Activated CD4-positive, alpha-beta T cell treated with anti-CD3 and anti-CD28 coated beads, Interleukin-2, amount 10 ng/mL, durations not matched to agents 7 days and 5 days (primary cell): ENCODE measurements at places on chromosomes 12 and 14.

- DNase-seq: peak; percentile 37
These were observed 1.4 kb downstream of the NR4A1 start for GRCh38 chr12:52052468-52053186.

DNA sequence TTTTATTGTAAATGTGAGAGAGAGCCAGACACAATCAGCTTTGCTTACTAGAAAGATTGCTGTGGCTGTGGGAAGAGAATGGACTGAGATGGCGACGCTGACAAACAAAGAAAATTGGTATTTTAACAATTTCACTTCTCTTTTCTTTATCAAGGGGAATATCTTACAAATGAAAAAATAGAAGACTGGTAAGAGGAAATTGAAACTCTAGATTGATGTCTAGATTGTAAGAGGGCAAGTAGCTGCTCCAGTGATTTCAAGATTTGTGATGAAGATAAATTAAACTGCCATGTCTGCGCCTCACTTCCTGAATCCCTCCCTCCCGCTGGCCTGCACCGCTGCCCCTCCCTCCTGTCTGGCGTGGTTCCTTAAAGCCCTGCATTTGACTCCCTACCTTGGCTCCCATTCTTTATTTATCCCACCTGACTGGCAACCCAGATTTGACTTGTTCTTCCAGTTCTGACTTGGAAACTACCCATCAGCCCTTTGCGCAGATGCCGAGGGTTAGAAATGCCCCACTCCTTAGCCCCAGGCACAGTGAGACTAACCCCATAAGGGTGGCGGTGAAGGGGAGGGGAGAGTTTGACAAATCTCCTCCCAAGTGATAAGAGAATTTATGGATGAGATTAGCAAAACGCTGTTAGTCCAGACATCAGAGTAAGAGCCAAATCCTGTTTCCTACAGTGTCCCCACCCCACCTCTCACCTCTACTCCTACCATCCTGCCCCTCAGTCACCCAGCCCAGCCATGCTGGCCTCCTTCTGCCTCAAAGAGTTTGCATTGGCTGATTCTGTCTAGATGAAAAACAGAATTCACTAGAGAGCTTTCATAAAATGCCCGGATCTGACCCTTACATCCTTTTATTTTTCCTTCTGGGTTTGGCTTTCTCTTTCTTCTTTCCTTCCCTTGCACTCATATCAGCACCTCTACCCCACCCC lies 125.3 kb upstream of the ATF7IP start:
- DNase-seq: no peak

GRCh38 chr12:111578276-111578970 lies 20.7 kb downstream of the ATXN2 start:
- DNase-seq: no peak

DNA sequence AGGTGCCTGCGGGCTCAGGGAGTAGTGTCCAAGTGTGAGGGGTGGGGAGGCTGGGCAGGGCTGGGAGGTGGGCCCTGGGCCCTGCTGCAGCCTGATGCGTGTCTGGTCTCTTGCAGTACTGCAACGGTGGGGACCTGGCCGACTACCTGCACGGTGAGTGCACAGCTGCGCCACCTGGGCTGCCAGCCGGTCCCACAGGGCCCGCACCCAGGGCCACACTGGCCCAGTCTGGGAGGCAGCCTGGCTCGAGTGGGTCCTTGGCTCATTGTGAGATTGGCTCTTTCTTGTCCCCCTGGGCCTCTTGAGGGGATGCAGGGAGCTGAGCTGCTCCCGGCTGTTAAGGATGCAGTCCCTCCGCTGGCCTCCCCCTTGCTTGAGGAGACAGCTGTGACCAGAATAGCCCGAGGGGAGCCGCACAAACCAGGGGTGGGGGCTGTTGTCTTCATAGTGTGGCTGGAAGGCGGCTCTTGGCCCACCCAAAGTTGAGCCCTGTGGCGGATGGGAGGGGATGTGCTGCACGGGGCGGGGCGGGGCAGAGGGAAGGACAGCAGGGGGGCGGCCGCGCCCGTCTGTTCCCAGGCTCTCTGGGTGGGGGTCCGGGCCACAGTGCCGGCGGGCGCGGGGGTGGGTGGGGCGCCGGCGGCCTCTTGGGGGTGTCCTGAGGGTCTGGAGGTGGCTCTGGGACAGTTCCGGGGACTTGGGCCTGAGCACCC lies 13.1 kb downstream of the ULK1 start:
- DNase-seq: no peak

DNA sequence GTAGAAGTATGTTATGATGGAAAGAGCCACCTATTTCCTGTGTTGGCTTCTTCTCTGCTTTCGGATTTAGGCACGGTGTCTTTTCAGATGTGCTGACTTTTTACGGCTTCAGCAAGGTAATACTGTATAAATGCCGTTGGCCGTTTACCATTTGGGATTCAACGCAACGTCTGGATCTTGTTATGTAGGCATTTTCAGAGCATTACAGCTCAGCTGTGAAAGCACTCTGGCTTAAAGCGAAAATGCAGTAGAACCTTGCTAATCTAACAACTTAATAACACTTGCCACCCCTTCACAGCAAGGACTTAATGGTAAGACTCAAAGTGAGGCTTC lies 229.9 kb downstream of the EFCAB11 start:
- DNase-seq: peak; percentile 40

DNA sequence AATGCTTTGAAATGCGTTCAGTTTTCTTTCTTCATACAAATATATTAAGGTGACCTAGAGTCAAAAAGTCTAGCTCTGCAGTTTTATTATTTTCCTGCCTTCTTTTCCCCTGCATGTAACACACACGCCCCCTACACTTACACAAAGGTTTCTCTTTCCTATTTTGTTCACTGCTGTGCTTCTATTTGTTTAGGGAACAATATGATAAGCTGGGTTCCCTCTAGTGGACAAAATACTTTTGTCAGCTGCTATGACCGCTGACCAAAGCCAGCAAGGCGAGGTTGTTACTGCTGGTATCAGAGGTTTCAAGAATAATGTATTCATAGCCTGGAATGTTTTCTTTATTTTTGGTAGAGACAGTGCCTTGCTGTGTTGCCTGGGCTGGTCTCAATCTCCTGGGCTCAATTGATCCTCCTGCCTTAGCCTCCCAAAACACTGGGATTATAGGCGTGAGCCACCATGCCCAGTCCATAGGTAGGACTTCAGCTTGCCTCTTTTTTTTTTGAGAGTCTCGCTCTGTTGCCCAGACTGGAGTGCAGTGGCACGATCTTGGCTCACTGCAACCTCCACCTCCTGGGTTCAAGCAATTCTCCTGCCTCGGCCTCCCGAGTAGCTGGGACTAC lies 33.4 kb downstream of the FNTB start:
- DNase-seq: no peak

DNA sequence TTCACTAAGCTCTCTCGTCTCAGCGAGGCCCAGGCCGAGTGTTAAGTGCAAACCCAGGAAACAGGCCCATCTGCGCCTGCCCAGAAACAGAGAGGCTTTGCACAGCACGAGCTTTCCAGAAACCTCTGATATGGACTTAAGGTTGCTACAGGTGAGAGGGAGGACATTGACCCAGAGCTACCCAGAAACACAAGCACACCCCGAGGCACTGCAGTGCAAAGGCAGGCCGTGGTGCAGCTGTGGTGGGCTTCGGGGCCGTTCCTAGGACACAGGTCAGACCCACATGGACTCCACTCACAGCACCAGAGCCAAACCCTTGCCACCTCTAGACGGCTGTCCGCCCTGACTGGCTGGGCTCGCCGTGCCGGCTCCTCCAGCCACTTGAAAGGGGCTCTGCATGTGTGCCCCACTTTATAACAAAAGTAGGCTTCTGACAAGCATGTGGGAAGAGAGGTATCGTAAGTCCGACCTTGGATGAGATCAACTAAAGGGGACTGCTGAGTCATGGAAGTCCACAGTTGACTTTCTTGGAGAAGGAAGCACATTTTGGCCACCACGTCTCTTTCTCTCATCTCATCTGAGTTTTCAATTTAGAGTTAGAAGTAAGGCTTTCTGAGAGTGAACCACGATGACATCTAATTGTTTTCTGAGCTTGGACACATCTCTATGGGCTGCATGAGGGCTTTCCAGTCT lies 38.2 kb downstream of the CACNA2D4 start:
- DNase-seq: no peak

DNA sequence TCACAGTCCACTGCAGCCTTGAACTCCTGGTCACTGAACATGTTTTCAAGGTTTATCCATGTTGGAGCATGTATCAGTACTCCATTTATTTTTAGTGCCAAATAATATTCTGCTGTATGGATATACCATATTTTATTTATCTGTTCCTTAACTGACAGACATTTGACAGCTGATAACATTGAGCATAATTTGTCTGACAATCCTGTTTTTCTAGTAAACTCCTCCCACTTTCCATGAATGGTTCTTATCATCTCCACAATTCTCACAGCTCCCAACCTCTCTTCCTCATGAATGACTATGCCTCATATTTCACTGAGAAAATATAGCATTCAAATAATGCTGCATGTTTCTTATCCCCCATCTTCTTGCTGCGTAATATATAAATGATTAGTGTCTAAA lies 33.3 kb downstream of the COCH start:
- no peak for DNase-seq

DNA sequence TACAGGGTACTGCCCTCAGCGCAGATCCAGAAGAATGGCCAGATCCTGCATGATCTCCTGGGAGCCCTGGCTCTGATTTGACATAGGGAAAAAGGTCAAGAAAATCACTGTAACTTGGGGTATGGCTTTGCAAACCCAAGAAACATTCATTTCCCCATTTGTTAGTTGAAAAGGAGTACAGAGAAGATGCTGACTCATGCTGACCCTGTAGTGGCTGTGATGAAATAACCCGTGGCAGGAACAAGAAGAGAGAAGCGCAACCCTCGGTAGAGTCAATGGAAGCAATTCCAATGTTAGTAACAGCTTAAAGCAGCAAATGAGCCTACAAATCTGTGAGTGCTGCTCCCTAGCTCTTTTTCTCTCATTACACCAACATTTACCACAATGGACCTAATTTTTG lies 281.6 kb upstream of the NPAS3 start:
- no peak for DNase-seq

DNA sequence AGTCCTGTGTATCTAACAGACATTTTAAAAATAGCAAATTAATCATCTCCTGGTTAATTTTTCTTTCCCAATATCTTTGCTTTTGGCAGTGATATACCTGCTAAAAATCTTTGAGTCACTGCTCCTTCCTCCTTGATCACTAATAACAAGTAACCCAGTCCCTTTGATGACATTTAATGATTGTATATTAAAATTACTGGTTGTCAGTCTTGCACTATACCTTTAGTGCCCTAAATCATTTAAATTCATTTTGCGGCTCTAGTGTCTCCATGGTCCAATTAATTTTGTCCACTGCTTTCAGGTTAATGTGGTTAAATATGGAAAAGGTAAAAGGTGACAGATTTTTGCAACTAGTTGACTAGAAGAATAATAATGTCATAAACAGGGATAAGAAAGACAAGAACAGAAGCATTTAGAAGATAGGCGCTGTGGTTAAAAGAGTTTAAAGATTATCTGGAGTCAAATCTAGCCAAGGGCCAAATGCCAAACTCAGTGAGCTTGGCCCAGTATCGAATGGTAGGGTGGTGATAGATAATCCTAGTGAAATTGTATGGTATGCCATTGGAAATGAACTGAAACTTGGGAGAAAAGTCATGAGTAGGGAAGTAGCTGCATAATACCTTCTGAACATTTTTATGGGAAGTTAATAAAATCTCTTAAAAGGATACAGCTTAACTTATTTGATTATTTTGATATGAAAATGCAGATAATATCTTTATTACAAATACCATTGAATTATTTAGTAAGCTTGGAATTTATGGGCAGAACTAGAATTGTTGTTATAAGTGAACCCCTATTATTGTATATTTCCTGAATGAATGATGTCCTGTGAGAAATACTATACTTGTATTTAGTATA lies 115.0 kb downstream of the PCNX1 start:
- no peak for DNase-seq

DNA sequence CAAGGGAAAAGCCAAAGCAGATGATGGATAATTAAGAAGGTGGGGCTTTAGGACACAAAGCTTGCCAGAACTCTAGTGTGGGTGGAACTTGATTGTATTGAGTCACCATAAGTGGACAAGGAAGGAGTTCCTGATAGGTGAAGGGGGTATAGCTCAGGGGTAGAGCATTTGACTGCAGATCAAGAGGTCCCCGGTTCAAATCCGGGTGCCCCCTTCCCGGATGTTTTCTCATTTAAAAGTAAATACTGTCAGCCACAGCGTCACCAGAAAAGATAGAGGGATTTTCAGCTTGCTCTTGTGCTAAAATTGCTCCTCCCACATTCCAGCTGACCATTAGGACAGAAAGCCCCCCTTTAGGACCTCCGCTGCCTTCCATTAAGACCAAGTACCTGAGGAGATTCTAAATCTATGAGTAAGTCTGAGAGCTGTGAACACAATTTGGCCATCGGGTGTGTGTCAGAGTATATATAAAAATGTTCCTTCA lies 36.6 kb downstream of the DCAF4 start:
- no peak for DNase-seq

DNA sequence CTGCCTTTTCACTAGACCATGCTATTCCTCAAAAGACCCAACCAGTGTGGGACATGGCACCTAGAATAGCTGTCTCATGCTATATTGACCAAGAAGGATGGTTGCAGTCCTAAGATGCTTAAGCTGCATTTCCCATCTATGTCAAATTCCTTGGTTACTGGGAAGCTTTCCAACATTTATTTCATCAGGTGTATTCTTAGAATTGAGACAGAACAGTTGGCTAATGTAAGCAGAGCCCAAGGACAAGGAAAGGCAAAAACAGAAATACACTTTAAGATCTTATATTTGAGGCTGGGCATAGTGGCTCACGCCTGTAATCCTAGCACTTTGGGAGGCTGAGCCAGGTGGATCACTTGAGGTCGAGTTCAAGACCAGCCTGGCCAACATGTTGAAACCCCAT lies 24.7 kb downstream of the ARG2 start:
- DNase-seq: no peak

DNA sequence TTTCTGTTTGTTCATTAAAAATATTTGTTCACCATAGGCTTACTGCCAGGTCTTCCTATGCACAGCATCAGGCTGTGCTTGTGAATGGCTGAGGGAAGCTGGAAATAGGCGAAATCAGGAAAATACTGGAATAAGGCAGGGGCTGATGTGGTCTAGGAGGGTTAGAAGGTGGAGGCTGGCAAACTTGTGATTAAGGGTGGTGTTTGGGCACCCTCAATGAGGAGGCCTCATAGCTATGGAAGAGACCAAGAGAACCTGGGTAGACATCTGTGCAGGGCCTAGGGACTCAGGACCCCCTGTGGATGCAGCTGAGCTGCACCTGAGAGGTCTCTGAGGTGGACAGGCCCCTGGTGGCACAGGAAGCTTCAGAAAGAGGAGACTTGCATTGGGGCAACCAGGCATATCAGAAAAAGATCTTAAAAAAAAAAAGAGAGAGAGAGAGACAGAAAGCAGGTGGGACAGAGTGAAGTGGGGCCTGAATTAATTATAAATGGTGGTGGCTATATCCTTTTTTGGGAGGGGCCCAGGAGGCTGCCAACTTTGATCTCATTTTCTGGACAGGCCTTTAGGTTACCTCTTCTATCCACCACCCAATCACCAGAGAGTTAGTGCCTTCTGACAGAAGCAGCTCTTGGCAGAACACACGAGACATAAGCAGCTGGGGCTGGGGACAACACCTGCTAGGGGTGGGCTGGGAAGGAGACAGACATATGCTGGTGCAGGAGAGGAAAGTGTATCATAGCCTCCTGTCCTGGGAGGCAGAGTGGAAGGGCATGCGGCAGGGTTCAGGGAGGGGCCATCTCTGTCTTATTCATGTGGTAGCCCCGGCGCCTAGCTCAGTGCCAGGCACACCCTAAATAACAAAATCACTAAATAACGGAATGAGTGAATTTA lies 46.7 kb upstream of the ATP23 start:
- no peak for DNase-seq
